Esophagus muscularis mucosa (tissue), 4 donors: ENCODE measurements at places on chromosomes 3 and 15. TPM values are rescaled to one million over a fixed set of nuclear protein-coding genes. Genes with fewer than 3 reads are reported as not detected.

- no peaks in the 10 kb centered on the region for H3K36me3 ChIP-seq
- H3K27me3 ChIP-seq, result no peaks in the 10 kb centered on the region
- DNase-seq, result no peak
- H3K4me1 ChIP-seq, result no peaks in the 10 kb centered on the region
- no peak overlapping the region for H3K4me3 ChIP-seq
Measured at GRCh38 chr3:25843332-25843731, 53.4 kb downstream of the OXSM start.

DNA sequence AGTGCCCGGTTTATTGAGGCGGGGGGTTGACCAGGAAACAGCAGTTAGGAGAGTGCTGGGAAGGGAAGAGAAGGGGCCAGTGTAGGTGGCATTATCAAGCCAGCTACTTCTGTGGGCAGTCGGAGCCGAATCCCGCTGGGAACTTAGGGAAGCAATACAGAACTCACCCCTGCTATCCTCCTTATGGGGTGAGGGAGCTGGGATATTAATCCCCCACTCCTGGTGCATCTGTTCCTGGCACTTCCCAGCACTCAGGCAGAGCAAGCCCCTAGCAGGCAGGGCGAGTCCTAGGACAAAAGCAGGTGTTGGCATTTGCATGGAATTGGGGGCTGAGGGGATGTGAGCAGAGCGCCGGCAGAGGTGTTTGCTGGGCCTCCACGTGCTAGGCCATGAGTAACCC, 48.6 kb downstream of the SMAD6 start:
- DNase-seq, result no peak
- peaks cover 70% of the 10 kb centered on the region for H3K4me1 ChIP-seq
- no peaks in the 10 kb centered on the region for H3K27me3 ChIP-seq
- H3K36me3 ChIP-seq, result no peaks in the 10 kb centered on the region

IL17RE gene
- 1.3 TPM for total RNA-seq

RGMA gene
- 159 TPM for total RNA-seq
